Stimulated activated CD4-positive, alpha-beta T cell treated with anti-CD3 and anti-CD28 coated beads, TNF-alpha, amount 100 ng/mL, for 4 hours (primary cell): ENCODE measurements at places on chromosomes 12 and 14.

DNA sequence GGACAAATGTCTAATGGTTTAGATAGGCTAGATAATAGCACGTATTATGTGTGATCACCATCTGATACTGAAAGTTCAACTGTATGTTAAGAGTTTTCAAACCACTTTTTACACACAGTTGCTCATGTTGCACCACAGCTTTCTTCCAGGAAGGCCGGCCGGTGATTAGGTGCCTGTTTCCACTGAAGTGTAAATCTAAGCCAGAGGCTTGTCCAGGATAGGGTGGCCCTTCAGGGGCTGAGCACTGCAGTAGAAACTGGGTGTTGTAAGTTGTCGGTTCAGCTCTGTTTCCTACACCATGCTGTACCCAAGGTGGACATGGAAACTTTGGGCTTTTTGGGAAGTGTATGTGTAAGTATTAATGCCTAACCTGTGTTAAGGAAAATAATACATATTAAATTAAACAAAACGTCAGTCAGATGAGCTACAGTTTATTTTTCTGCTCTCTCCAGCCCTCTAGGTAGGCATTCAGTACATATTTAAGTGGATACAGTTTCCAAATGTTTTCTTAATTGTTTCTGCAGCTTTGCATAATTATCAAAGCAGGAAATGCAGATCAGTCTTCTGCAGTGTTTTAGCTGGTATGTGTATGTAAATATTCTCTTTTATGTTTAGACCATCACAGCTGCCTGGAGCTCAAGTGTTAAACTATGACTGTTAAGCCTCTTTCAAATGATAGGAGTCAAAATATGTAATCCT, 30.9 kb downstream of the TDP1 start:
- DNase-seq, result no peak

DNA sequence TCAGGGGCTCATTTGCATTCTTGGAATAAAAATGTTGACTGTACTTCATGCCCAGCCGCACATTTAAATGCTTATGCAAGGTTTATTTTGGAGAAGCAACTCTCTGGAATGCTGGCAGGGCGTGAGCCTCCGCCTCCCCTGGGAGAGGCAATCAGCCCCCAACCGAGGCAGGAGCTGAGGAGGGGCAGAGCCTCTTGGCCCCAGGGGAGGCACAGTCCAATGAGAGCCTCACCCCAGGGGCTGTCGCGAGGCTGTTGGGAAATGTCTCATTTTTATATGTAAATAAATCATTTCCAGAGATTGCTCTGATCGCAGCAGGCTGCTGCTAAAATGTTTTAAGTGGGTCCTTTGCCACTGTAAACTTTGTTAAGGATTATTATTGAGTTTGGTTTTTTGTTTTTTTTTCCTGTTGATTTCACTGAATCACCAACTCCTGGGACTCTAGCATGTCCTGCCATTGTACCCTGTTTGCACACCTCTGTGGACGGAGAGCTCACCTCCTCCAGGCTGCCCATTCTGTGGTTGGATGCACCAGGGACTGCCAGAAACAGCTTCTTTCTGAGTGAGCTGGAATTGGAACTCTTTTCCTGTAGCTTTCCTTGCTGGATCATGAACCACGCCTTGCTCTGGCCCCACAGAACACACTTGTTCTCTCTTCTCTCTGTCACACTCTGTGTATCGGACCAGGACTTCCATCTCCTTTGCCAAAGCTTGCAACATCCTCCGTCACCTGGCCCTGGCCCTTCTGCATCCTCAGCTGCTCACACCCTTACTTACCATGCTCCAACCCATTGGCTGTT, 46.9 kb upstream of the FAM181A start:
- DNase-seq, result no peak

GRCh38 chr12:124632519-124632984, 65.1 kb upstream of the NCOR2 start:
- no peak for DNase-seq

- no peak for DNase-seq
Measured at GRCh38 chr14:42994051-42994736, 1387.5 kb downstream of the LRFN5 start.

- no peak for DNase-seq
Measured at GRCh38 chr12:130240831-130241590, 78.7 kb downstream of the FZD10 start.

- no peak for DNase-seq
Measured at GRCh38 chr12:18257251-18257650, 4.1 kb upstream of the PIK3C2G start.

DNA sequence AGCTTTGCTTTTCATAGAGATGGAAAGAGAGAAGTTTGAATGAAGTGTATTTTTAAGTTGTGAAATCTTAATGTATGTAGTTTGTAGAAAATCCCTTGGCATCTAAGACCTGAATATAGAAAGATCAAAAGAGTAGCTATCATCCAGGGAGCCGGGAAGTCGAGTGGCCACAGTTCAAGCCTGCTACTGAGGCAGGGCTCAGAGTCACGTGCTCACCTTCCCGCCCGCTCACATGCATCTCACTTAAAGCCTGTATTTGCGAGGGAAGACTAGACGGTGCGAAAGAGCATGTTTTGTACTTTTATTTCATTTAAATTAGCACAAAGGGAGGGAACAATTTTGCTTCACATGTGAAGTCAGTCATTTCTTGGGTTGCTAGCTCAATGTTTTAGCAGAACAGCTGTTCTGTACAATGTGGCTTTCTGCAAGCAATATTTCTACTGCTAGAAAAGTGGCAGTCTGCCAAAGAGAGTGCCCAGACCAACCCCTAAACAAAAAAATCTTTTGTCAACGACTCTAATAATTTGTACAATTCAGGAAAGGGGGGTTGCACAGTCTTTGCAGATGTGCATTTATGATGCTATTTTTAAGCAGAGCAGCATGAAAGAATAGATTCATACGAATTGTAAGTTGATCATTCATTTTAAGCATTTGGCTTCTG, 290.7 kb downstream of the NPAS3 start:
- DNase-seq, result no peak

- DNase-seq, result no peak
Measured at GRCh38 chr14:36271222-36271621, 49.2 kb downstream of the MBIP start.
